ENCODE measurements at places on chromosomes 2 and 18.

GRCh38 chr2:104888489-104889258 is 34.8 kb downstream of the POU3F3 start:
- no peak for DNase-seq

DNA sequence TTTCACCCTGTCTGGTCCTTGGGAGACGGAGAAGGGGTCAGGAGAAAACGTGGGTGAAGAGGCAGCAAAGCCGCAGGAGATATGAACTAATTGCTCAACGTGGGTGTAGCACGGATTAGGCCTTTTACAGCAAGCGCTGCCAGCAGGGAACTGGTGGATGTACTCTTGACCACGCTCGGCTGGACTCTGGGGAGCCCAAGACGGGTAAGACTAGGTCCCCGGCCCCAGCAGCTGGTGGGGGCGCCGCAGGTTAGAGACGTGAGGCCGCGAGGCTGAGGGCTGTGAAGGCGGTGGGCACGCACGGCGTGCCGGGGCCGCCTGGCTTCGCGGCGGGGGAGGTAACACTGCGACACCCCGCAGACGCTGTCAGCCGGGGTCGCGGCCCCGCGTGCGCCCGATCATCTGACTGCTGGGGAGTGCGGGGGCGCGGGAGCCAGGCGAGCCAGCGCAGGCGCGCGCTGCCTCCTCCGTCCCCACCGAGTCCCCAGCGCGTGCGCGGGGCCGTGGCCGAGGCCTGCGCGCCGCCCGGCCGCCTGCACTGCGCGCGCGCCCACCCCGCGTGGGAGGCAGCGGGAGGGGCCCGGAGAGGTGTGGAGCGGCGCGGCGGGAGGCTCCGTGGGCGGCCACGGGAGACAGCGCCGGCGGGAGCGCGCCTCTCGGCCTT is at the start of gene CLIP4:
Gene CLIP4, plus strand, starts transcription at position 470 of the 664 bp plus-strand sequence. CDS start 5,974 bp downstream, outside the sequence.
- peak; percentile 54 for DNase-seq

DNA sequence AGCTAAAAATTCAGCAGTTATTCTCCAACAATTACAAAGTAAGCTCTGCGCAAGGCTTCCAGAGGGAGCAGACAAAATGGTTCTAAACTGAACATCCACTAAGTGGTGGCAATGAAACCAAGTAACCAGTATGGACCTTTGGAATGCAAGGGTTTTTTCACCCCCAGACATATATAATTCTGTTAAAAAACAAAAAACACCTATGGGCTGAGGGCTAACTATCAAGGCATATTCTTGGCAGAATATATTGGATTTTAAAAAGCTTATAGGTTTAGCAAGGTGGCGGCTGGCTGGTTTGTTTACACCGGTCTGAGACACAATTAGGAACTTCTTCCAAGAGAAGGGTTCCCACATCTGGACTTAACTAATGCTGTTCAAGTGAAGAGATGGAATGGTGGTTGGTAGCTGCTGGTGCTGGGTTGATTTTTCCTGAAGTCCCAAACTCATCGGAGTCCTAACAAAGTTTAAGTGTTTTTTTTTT is 2.8 kb downstream of the ZFP36L2 start:
- DNase-seq, result no peak

- no peak for DNase-seq
Observed at GRCh38 chr2:95208106-95208505, 785 bp downstream of the ZNF892 start.

DNA sequence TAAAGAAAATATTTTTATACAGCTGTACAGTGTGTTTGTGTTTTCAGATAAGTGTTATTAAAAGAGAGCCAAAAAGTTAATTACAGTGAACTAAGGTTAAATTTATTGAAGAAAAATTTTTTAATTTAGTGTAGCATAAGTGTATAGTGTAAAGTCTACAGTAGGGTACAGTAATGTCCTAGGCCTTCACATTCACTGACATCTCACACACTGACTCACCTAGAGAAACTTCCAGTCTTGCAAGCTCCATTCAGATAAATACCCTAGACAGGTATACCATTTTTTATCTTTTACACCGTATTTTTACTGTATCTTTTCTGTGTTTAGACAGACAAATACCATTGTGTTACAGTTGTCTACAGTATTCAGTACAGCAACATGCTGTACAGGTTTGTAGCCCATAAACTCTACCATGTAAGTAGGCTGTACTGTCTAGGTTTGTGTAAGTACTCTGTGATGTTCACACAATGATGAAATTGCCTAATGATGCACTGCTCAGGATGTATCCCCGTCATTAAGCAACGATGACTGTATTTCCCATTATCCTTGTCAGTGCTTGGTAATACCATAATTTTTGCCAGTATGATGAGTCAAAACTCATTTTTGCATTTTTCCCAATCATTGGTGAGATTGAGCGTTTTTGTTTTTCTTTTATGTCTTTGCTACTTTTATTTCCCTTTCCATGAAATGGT is 48.2 kb upstream of the B3GNT2 start:
- DNase-seq, result no peak

GRCh38 chr2:223055140-223055539 is 3.1 kb downstream of the KCNE4 start:
- no peak for DNase-seq

DNA sequence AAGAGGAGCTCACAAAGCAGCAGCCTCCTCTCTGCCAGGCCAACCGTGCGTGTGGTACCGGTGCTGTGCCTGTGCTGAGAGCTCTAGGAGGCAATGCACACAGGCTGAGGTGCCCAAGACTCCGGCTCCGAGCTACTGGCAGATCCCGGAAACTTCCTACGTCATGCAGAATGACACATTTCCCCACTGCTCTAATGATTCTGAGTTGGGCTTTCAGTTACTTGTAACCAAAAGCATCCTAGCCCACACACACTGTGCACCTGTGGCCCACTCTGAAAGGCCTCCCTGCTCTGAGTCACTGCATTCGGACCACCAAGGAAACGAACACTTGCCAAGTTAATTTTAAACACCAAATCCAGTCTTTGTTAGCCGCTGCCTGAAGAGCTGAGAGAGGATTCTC is 9.3 kb upstream of the RNU4ATAC start:
- DNase-seq, result no peak

GRCh38 chr18:23722646-23723045 is 33.4 kb downstream of the LAMA3 start:
- no peak for DNase-seq

DNA sequence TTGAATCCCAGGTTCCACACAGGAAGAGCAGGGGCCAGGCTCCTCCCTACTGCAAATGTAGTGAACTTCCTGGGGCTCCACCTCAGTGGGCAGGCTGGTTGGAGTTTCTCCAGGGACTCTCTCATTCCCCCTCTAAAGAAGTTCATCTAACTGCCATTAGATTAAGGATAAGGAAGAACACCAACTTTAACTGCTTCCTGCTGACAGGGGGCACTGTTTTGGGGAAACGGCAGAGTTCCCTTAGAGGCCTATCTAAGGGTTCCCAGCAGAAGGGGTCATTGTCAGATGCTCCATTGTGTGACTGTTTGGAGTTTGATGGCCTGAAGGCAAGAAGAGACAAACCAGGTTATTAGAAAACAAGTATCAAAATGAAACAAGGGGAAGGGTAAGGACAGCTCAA is 2159.7 kb upstream of the PIK3C3 start:
- DNase-seq, result no peak

DNA sequence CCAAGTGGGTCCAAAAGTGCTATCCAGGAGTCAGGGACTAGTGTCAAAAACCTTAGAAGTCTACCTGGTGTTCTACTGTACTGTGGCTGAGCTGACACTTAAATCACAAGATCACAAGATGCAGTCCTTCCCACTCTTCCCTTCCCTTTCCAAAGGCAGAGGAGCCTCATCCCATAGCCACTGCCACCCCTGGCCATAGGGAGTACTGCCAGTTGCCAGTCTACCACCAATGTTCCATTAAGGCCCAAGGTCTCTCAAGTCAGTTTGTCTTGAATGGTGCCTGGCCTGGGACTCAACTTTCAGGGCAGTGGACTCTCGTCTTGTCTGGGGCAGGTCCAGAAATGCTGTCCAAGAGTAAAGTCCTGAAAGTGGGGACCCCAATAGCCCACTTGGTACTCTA is 585.6 kb downstream of the NUP35 start:
- no peak for DNase-seq

DNA sequence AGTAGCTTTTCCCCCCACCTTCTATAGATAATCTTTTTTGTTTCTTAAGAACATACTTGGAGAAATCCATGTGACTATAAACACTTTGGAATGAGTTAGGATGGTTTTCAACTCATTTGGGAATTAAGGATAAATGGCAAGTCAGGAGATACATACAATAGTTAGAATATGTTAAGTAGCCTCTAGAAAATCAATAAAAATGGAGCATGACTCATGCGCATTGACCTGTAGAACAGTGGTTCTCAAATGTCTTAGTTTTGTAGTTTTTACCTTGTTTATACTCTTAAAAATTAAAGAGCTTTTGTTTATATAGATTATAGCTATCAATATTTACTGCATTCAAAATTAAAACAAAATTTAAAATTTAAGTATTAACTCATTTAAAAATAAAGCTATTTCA is 24.7 kb downstream of the NUP35 start:
- DNase-seq, result no peak

DNA sequence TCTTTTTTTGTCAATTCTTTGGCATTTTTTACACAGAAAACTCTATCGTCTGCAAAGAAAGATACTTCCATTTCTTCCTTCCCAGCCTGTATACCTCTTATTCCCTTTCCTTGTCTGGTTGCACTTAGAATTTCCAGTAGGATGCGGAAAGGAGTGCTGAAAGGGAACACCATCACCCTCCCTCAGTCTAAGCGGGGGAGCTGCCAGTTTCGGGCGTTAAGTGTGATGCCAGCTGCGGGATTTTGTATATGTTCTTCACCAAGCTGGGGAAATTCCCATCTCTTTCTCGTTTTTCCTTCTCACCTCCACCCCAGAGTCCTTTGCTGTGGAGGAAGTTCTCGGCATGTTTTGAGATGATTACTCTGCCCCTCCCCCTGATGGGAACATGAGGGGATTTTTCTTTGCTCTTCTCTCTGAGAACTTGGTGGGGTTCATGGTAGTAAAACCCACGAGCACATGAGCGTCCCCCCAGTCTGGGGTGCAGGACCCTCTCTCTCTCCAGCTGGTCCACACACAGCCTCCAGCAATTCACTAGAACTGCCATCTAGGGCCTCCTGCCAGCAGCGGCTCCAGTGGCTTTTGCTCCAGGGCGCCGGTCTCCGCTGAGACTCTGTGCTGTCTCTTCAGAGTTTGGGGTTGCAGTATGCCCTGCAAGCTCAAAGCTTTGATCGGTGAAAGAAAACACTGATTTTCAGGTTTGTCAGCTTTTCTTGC is 15.5 kb downstream of the AQP12A start:
- no peak for DNase-seq

- no peak for DNase-seq
Observed at GRCh38 chr18:57122936-57123510, 23.9 kb upstream of the BOD1L2 start.

DNA sequence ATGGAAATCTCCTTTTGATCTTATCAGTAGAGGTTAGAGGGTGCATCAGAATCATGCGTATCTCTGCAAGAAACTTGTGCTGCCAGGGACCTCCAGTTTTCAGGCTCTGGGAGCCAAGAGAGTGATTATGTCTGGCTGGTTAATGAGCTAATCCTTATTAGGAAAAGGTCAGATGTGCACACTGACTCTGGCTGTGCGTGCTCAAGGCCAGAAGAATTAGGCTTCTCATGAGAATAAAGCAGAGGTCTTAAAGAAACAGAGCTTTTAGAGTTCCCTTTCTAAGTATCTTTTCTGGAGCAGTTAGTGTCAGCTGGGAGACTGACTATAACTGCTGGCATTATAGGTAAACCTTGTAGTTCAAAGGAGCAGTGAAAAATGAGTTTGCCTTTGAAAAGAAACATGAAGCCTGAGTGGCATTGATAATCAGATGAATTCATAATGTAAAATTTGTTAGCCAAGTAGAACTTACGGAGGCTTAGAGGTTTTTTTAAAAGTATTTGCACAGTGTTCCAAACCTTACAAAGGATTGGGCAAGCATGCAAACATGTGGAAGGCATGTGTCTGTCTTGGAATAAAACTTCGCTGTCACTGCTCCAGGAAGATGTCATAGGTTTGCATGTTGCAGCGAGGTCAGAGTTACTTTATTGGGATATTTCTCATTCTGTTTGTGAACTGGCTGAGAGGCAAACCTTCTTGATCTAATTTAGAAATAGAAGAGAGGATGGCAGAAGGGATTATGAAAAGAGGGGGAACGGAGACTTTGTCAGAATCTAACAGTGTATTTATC is 151.7 kb downstream of the ARHGAP28 start:
- no peak for DNase-seq

DNA sequence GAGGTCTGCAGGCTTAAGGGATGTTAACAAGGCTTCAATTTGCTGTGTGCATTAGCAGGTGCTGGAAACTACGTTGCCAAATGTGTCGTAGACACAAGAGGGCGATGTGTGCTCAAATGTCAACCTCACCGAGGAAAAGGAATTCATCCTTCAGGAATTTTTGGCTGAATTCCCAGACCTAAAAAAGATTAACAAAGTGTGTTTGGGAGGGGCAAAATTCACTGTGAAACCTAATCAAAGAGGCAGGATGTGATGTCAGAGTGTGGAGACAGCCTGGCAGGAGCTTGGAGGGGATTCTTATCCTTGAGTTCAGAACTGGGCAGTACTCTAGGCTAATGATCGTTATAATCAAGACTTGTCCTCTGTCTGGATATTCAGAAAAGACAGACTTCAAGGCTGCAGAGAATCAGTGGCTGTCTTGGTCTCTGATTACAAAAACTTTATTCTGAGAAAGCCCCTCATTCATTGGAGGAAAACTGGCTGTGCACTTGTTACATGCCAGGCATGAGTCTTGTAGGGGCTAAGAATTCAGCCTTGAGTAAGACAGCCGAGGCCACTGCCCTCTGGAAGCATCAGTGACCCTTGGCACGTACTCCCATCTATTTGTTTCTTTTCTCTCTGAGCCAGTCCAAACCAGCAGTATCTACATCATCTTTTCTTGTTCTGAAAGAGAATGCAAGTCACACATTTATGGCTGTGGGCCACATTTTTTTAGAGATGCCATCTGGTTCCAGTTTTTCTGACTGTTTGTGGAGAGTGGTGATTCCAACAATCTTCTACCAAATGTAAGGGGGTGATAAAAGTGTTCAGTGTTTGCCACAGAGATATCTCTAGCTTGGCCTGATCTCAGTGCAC is 18.7 kb upstream of the SCYGR1 start:
- no peak for DNase-seq

DNA sequence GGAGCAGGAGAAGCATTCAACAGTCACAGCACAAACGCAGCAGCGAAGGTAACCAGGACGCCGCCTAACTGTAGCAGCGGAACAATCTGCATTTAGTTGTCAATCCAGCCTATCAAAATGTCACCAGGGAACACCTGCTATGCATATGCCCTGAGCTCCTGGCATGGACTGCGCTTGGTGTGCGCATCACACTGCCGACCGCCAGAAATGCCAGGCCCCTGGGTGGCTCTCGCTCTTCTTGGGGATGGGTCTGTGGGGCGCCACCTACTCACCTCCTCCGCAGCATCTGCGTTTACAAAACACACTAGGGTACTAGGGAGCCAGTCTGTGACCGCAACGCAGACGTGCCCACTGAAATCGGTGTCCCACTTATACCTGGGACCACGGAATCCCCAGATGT is 31.7 kb downstream of the ZNF516 start:
- no peak for DNase-seq

GRCh38 chr2:47656715-47657600 is 126.0 kb upstream of the MSH6 start:
- no peak for DNase-seq

- no peak for DNase-seq
Observed at GRCh38 chr2:144675731-144676130, 155.8 kb upstream of the ZEB2 start.

- DNase-seq, result no peak
Observed at GRCh38 chr2:224039770-224040440, 819 bp upstream of the SERPINE2 start.

- DNase-seq, result no peak
Observed at GRCh38 chr2:11889101-11889850, 142.8 kb downstream of the LPIN1 start.

GRCh38 chr2:119706221-119706620 is 27.2 kb downstream of the TMEM177 start:
- no peak for DNase-seq
